ENCODE measurements at places on chromosomes 1 and 21.

GRCh38 chr1:81129366-81129765, 671.4 kb upstream of the ADGRL2 start:
- DNase-seq, result no peak

GRCh38 chr1:25795946-25796810, 3.8 kb upstream of the SELENON start:
- no peak for DNase-seq

DNA sequence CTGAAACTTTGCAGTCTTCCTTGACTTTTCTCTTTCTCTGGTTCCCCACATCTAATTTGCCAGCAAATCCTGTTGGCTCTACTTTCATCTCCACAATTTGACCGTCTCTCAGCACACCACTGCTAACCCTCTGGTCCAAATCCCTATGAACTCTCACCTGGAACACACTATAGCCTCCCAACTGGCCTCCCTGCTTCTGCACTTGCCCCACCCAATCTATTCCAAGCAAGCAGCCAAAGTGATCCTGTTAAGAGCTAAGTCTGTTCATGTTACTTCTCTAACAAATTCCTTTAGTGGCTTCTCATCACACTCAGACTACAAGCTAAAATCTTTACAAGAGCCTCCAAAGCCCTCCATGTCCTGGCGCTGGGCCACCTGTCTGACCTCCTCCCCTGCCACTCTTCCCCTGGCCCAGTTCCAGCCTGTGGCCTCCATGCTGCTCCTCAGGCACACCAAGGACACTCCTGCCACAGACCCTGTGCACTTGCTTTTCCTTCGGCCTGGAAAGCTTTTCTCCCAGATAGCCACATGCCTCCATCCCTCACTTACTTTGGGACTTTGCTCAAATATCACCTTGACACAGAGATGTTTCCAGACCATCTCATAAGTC, 104.1 kb downstream of the DTL start:
- no peak for DNase-seq

DNA sequence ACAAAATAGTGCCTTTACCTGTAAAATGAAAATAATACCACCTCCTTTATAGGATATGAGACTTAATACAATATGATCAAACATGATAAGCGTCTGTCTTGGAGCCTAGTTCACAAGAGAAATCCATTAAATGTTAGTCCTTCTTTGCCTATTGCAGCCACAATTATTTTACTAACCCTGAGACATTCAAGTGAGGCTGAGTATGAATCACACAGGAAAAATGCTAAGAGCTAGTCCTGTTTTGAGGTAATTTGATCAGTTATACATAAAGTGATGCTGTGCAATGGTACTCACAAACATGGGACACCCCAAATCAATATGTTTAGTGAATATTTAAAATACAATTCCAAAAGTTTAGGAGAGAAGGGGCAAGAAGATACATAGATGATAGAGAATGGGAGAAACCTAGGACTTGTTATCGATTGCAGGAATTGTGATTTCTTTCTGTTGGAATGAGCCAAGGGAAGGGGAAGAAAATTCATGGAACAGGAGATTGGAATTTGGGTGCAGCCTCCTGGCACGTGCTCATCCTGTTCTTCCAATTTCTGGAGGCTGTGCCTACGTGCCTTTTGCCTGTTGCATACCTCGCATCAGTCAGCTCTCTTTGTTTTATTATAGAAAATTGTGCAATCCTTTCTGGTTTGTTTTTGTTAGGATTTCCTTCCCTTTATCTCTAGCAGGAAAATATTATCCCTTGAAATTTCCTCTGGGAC, 39.9 kb upstream of the BACH1 start:
- no peak for DNase-seq

DNA sequence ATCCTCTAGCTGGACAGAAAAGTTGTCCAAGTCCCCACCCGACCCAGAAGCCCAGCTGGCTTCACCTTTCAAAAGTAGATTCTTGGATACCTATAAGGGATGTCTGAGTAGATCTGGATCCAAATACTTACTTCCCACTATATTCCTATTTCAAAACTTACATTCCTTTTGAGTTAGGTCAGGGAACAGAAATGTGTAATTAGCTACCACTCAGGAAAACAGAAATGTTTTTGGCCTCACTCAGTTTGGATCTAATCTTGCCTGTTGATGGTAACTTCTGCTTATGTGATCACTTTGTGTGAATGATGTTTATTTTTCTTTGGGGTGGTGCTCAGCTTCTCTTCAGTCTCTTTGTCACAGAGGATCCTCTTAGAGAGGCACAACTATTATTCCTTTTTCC, 814.4 kb upstream of the RGS18 start:
- DNase-seq, result no peak

GRCh38 chr1:53080041-53080440, 18.0 kb downstream of the PODN start:
- no peak for DNase-seq

- DNase-seq, result no peak
These were observed 54.1 kb downstream of the KCNJ15 start for GRCh38 chr21:38310646-38311485.

DNA sequence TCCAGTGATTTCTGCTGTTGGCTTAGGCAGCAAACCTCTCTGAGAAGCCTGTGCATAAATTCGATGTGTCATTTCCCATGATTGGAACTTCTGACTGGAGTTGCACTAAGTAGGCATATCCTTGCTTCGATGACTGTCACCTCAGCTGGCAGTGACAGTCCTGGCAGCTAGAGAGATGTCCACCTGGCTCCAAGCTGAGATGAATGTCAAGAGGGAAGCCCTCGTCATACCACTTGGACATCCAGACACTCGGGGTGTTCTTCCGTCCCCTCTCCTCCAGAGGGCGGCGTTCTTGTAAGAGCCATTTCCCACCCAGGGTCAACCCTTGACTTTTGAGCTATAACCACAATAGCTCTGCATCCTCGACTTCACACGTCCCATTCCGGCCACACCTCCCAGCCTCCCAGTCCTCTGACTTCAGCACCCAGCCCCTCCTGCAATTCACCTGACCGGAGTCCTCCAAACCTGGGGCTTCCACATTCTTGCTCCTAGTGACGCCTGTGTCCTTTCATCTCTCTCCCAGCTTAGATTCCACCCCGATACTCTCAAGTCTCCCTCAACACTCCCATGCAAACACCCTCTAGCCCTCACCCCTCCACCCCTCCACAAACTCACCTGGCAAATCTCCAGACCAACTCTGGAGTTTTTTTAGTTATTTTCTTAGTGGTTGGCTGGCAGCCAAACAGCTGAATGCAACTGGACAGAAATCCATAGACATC, 17.3 kb downstream of the CA6 start:
- peak; percentile 75 for DNase-seq

DNA sequence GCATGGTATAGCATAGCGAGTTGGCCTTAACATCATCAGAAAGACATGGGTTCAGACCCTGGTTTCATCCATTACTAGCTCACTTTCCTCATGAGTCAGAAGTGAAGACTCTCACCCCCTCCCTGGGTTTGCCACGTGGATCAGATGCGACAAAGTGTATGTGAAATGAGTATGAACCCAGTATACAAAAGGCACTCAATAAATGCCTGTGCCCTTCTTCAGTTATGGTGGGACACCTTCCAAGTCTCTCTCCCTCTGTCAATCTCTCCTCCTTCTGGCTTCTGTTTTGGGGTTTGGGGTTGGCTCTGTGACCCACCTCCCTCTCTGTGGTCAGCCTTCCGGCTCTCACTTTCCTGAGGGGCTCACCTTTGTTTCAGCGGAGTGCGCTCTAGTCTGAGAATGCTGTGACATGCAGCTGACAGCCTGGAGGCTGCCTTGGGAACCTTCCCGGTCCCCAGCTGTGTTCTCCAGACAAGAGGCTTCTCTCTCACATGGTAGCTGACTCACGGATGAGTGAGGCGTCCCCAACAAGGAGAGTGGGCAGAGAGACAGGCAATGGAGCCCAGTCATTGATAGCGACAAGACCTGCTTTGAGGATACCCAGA, 155.0 kb upstream of the EDN2 start:
- no peak for DNase-seq

- no peak for DNase-seq
These were observed 8.3 kb downstream of the PCSK9 start for GRCh38 chr1:55047611-55048010.

GRCh38 chr21:16013570-16013969, 283.8 kb downstream of the USP25 start:
- DNase-seq, result no peak
